Stimulated activated CD4-positive, alpha-beta T cell treated with anti-CD3 and anti-CD28 coated beads, Interleukin-1b, Interleukin-23, amount 100 ng/mL, for 1 hour (primary cell): ENCODE measurements at places on chromosomes 6 and 20.

DNA sequence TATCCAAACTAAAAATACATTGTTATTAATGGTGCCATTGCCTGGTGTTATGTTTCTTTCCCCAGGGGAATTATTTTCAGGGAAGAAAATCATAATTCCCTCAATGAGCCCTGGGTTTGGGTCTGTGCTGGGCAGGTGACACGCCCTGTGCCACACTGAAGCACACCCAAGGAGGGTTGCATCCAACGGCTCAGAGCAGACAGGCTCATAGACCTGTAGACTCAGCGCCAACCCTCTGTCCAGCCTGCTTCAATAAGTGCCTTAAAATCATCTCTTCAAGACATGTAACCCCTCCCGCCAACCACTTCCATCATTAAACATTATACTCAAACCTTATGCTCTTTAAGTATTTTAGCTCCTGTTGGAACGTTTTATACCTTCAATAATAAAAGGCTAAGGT, 225.3 kb upstream of the CDH4 start:
- no peak for DNase-seq

GRCh38 chr6:102204351-102204750, 810.8 kb downstream of the GRIK2 start:
- DNase-seq = no peak

DNA sequence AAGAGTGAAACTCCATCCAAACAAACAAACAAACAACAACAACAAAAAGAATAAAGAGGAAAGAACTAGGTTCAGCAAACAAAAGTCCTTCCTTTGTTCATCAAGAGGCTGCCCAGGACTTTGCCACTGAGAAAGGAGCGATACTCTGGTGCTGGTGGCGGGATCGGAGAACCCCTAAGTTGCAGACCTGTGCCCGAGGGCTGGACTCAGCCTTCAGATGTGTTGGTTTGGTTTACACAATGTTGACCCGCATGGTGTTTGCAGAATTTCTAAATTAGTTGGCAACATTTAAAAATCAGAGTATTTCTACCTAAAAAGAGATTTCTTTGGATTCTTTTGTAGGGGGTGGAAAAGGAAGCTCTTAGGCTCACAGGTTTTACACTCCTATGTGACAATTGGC, 42.5 kb downstream of the TRAM2 start:
- no peak for DNase-seq

- DNase-seq = no peak
These were observed 7.6 kb downstream of the RPS21 start for GRCh38 chr20:62394248-62395245.

- no peak for DNase-seq
These were observed 18.2 kb downstream of the AKAP12 start for GRCh38 chr6:151257985-151258445.

DNA sequence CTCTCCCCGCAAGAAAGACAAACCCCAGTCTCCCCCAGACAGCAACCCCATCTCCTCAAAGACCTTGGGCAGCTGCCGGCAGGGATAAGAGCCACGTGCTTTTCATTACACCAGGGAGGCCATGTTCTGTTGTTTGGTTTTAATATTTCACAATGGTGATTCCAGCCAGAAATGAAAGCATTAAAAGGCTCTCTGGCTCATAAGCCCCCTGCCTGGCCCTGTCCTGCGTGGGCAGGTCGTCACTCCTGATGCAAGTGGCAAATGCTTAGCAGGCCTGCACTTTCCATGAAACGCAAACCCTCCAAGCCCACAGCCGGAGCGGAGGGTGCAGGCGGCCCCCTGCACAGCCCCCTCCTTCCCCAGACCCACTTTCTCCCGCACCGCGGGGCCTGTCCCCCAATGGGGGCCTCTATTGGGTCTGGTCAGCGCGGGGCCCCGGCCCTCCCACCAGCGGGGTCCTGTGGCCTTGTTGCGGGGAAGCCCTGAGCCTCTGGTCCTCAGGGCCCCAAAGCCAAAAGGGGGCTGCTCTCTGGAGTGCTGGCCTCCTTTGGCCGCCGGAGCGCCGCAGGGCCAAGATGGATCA, 77.2 kb downstream of the TMEM242 start:
- no peak for DNase-seq

DNA sequence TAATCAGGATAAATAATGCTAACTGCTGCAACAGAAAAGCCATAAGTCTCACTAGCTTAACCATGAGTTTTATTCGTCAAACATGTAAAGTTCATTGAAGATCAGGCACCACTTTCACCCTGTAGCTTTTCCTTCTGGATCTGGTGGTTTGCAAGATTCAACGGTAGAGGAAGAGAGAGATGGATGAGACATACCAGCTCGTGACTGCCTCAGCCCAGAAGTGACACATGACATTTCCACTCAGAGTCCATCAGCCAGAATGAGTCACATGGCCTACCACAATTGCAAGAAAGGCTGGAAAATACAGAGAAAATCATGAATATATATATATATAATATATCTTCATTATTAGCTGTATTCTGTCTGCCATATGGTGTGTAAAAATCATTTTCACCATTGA, 29.0 kb downstream of the SPTLC3 start:
- no peak for DNase-seq

DNA sequence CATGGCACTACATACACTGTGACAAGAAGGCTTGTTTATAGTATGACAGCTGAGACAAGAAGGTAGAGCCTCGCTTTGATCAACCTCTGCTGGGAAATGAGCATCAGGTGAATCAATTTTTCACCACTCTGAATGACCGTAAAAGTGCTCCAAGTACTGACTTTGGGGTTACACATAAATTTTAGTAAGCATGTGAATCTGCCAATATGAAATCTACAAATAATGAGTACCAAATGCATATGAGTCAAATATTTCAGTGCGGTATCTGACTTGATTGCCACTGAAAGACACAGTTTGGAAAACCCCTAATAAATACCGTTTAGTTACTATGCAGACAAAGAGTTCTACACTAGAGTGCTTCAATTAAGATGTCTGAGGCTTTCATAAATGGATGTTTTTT, 77.8 kb downstream of the ATG5 start:
- no peak for DNase-seq

DNA sequence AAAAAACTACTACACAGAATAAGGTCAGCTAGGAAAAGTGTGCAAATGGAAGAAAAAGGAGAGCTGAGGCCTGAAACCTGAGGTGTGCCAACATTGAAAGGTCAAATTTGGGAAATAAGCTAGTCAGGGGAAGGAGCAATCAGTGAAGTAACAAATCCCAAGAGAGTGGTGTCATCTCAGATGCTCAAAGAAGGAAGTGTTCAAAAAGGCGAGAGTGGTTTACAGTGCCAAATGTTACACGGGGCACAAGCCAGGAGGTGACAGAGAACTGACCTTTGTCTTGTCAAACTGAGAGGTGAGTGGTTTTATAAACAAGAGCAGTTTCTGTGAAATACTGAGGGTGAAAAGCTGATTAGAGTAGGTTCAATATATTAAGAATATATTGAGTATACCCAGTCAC, 83.0 kb upstream of the TCF21 start:
- DNase-seq = no peak
